NCI-H1930 (cell line): ENCODE measurements at places on chromosomes 4 and X.

DNA sequence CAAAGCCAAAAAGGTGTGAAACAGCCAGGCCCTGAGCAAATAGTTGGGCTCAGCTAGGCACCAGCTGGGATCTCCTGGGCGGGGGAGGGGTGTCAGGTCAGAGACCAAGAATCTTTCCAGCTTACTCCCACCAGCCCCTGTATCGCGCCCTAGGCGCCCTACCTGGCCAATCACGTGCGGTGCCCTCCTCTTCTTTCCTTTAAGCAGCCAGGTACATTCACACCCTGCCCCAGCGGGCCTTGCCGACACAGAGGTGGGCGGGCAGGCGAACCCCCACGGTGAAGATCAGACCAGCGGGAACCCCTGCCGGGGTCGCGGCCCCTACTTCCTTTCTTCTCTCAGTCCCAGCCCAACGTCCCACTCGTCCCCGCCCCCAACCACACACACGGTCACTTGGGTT lies 9.1 kb downstream of the ARHGAP36 start:
- no peak for DNase-seq

GRCh38 chr4:51906167-51906958 lies 63.4 kb downstream of the DCUN1D4 start:
- DNase-seq: no peak

DNA sequence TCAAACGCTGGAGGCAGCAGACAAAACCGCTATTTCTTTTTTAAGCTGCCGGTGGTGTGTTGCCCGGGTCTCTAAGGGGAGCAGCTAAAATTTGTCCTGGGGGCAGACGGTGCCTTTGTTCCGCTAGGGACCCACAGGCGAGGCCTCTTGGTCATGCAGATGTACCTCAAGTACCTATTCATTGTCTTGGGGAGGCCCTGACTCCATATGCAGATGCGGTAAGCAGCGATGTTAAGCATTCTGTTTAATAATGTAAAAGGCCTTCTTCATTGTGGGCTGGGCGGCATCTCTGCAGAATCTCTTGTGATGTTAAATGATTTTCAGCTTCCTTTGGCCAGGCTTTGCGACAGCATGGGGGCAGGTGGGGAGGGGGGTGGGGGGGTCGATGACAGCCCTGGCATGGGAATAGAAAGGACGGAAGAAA lies 98.9 kb upstream of the PJA1 start:
- no peak for DNase-seq

GRCh38 chr4:184287697-184288255 lies 70.1 kb upstream of the ENPP6 start:
- DNase-seq: no peak

- no peak for DNase-seq
These were observed 2.2 kb downstream of the CCNB3 start for GRCh38 chrX:50206753-50207152.

DNA sequence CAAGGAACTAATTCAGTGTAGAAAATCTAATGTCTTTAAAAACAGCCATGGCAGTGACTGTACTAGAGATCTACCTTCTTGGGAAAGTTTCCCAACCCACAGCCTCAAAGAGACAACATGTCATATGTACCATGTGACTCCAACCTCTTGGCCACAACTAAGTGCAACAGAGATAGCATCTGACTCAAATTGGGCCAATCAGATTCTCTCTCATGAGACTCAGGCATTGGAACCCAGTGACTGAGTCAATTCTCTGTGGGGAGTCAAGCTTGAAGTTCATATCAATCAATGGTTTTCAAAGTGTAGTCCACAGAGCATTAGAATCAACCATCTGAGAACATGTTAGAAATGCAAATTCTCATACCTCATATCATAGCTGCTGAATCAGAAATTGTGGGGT lies 123.3 kb downstream of the MBNL3 start:
- no peak for DNase-seq

- DNase-seq: peak; percentile 75
These were observed 158.4 kb downstream of the CHIC2 start for GRCh38 chr4:53905941-53906377.

DNA sequence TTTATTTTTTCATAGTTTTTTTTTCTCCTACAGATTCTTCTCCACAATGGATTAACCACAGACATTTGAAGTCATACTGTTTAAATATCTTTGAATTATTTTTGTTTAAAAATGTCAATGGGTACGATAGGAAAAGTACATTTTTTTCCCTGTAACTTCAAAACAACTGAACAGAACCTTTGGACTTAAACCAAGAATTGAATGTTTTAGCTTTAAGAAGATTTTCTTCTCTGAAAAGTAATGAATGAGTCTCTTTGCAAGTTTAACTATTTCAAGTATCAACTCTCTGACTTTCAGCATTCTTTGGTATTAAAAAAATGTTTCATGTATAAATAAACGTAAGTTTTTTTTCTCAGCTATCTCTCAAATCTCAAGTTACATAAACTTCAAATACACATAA lies 364.3 kb downstream of the FBXO8 start:
- no peak for DNase-seq

DNA sequence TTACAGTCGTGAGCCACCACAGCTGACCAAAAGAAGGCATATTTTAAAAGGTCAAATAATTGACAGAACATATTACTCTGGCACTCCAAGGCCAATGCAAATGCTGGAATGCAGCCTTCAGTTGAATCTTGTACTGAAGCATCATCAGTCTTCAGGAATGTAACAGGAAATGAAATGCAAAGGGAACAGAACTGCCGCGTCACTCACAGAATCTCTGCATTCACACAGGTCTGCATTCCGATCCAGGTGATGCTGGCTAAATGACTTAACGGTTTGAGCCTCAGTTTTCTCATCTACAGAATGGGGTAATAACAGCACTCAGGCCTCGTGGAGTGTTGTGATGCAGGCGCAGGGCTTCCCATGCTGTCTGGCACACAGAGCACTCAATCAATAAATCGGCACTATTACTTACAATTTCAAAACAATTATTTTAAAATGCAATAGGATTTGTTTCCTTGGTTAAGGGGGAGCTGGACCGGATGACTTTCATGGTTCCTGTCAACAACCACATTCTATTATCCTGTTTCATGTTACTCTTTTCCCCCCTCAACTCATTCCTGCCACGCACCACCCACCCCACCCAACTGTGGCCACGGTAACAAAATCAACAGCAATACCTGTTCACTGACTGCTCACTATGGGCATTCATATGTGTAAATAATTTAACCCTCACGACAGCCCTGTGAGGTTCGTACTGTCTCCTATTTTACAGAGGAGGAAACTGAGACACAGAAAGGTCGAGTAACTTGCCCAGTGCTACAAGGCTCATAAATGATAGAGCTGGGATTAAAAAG lies 32.4 kb downstream of the IGFBP7 start:
- no peak for DNase-seq

DNA sequence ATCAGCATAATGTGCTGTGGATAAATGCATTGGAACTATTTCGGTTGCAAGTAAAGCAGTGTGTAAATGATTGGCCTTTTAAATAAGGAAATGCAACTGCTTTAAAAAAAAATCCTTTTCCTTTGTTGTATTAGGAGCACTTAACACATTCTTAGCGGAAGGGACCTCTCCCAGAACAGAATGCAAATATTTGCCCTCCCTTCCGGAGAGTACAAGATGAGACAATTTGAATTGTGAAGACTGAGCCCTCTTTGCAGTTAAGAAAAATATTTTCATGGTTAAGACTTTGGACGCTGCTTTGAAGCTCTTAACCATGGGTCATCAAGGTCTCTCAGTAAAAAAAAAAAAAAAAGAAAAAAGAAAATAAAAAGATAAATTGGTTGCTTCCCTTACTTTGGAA lies 9.5 kb upstream of the NOX1 start:
- no peak for DNase-seq

GRCh38 chr4:59945277-59945676 lies 1254.8 kb upstream of the ADGRL3 start:
- DNase-seq: no peak

GRCh38 chrX:69626129-69626528 lies 10.2 kb downstream of the EDA start:
- DNase-seq: no peak

GRCh38 chrX:150062292-150063137 lies 124.2 kb upstream of the EOLA2 start:
- DNase-seq: no peak

- DNase-seq: no peak
These were observed 597.7 kb downstream of the MID1IP1 start for GRCh38 chrX:39398963-39399261.
